ENCODE measurements at places on chromosomes 5 and 9.

GRCh38 chr9:20212806-20213205 is 409.5 kb downstream of the MLLT3 start:
- no peak for DNase-seq

GRCh38 chr5:97067296-97067850 is 75.0 kb downstream of the LIX1 start:
- no peak for DNase-seq

GRCh38 chr5:36880761-36881160 is 4.2 kb downstream of the NIPBL start:
- DNase-seq, result no peak

DNA sequence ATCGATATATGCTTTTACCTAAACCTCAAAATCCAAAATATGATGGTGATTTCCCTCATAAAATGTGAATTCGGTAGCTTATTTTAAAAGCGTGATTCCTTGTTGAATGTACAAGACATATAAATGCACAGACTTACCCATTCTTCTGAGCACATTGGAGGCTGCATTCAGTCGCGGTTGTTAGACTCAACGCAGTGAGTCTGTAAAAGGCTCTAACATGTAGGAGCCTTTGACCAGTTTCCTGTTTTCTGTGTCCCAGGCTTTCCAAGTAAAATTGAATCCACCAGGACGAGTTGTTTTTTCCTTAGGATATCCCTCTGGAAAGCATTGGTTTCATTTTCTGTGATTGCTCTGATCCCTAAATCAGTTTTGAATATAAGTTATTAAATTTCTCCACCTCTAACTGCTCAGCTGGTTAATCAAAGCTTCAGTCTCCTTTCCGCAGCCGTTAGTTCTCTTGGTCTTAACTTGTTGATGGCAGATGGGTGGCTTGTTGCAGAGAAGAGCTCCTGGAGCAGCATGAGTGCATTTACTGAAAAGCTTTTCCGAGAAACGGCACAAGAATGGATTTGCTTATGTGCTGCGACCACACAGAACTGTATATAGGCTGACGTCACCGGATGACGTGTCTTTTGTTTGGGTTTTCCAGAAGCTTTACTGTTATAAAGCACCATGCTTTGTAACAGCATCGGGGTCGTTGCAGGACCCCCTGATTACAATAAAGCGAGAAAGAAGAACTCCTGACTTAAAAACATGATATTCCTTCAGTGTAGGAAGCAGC is at the start of gene LRRTM2:
TSS of gene LRRTM2 (minus strand) at position 565 of the 781 bp plus-strand sequence. CDS start at position 141, 424 bp downstream.
- no peak for DNase-seq

- DNase-seq, result no peak
Measured at GRCh38 chr5:146399481-146399880, 47.7 kb upstream of the TCERG1 start.

- no peak for DNase-seq
Measured at GRCh38 chr5:78508186-78508765, 140.3 kb downstream of the LHFPL2 start.

DNA sequence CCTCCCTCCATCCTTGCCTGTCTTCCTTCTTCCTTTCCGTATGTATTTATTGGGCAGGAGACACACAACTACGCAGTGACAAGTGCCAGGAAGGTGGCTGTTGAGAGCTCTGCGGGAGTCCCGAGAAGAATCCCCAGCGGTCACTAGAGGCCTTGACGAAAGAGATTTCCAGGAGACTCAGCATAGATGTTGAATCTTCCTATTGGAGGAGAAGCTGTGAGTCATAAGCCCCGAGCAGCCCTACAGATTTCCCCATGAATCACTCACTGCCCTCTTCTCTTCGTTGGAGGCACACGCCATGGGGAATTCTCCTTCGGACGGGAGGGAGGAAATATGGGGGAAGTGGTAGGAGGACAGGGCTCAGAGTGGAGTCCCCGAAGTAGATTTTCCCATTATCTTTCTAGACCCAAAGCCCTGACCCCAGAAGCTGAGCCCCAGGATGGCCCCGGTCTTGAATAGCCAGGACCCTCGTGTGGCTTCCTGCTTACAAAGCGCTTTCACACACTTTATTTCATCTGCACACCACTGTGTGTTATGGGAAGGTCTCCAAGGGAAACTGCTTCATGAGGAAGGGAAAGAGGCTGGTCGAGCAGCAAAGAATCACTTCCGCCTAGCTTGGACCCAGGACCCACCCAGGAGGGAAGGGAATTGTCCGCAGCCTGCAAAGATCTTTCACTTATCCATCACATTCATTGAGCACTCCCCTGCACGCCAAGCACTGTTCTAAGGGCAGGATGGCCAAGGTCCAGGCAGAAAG is 12.7 kb downstream of the DUSP1 start:
- DNase-seq, result no peak

DNA sequence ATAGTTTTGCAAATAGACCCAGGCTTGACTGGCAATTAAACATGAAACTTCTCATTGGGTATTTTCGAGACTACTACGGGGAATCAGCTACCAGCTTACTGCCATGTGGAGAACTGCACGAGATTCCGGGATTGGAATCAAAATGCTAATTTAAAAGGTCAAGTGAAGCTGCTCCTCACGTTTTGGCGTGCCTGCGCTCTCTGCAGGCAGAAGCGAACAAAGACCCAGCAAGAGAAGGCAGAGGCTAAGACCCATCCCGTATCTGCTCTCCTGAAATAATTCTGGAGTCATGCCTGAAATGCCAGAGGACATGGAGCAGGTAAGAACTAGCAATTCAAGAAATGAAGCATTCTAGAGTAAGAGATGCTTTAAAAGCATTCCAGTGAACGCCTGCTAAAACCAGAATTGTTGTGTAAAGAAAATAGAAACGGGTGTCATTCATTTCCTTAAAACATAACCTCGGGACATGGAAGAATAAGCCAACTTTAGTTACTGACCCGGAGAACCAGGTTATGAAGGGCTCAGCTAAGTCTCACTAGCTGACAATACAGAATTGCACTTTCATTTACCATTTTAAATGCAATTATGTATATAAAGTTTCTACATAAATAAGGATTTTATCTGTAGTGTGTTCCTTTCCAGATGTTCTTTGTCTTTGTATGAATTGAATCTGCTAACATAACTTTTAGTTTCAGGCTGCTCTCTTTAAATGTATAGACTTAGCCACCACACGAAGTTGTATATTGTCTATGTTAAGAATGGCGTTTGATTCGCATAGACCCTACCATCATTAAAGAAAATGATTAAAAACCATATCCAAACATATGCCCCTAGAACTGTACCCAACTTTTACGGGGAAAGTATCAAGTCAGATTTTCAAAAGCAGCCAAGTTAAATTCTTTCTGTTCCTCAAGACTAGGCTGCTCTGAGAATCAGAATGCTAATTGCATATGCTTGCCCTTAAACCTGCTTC is 2.0 kb upstream of the MAT2B start:
- DNase-seq, result peak; percentile 61

GRCh38 chr5:175657593-175658271 is at the start of gene HRH2:
Gene HRH2 (plus strand): TSS chr5:175658071. CDS start chr5:175683234, 25,163 bp downstream.
- DNase-seq, result peak; percentile 55

DNA sequence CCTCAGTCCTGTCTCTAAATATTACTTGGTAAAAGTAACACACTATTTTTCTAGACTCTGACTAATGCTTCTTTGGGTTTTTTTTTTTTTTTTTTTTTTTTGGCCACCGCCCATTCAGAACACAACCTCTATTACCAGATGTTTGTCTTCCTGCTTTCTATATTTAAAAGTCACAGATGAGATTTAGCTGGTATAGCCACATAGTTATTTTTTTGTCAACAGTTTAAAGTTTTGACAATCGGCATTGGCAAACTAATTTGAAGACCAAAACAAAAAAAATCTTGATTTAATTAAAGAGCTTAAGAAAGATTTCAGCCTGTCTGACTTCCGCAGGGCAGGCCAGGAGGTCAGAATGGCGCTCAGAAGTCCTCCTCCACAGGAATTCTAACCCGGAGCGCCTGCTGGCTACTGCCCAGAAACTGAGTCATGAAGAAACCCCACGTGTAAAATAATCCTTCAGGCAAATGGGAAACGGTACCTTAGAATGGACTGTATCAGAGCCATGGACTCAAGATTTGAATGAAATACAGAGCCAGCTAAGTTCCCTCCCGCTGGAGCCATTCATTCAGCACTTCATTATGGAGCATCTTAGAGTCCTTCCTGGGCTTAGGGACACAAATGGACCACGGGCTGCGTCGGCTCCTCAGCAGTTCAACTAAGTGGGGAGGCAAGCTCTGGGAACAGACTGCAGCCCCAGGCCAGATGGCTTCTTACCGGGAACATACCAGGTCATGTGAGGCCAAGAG is 55.6 kb downstream of the PTPDC1 start:
- no peak for DNase-seq

DNA sequence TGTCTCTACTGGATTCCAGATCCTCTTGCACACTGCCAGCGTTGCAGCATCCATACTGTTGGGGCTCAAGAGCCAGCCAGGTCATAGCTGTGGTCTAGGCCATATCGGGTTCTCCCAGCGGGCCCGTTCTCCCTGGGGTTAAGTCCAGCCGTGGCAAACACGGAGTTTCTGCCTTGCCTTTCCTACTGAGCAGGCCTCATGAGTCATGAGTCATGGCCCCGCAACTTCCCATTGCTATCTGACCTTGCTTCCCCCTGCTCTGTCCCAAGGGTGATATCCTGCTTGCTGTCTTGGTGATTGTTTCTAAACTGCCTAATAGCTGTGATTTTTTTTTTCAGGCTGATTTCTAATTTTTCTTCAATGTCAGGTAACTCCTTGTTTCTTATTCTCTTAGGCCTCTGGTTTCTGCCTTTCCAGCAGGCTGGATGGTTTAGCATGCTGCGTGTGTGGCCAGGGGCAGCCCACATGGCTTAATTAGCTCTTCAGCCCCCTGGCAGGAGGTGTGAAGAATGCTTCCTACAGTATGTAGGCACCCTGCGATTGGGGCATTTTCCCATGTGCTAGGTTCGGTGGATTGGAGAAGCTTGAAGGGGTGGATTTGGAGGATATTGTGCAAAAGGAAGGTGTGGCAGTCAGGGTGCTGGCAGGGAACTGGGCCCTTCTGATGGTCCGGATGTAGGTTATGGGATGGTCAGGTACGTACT is 18.7 kb downstream of the DAPK1 start:
- peak; percentile 13 for DNase-seq

DNA sequence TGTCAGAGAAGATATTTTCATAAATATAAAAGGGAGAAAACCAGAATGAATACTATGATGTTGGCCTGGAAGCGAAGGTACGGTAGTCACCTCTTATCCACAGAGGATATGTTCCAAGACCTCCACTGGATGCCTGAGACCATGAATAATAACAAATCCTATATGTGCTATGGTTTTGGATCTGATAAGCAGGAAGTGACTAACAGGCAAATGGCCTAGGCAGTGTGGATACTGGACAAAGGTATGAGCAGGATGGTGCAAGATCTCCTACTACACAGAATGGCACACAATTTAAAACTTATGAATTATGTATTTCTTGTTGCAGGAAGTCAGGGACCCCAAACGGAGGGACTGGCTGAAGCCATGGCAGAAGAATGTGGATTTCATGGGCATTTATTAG is 48.2 kb downstream of the ADAMTS12 start:
- DNase-seq, result no peak

- no peak for DNase-seq
Measured at GRCh38 chr5:172868924-172869591, 35.0 kb downstream of the ERGIC1 start.

DNA sequence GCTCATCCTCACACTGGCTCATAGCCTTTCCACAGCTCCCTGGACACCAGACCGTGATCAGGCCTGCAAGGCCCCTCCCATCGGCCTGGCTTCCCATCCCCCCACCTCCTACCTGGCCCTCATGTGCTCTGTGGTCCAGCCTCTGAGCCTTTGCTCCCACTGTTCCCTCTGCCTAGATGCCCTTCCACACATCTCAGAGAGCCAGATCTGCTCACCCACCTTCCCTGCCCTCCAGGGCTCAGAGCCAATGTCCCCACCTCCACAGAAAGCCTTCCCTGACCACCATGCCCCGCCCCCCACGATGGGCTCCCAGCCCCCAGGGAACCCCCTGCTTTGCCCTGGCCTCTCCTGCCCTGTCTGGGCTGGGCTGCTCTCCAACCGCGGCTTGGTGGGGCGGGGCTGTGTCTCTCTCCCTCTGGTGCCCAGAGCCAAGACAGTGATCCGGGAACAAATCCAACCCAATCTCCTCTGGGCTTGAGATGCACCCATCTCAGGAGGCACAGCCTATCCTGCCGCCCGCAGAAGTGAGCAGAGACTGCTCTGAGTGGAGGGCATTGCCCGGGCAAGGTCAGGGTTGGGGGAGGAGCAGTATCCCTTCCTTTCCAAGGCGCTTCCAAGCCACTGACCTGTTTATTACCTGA is 1.6 kb downstream of the NINJ1 start:
- no peak for DNase-seq

- no peak for DNase-seq
Measured at GRCh38 chr5:18740301-18740700, 1106.0 kb downstream of the TAF11L14 start.

DNA sequence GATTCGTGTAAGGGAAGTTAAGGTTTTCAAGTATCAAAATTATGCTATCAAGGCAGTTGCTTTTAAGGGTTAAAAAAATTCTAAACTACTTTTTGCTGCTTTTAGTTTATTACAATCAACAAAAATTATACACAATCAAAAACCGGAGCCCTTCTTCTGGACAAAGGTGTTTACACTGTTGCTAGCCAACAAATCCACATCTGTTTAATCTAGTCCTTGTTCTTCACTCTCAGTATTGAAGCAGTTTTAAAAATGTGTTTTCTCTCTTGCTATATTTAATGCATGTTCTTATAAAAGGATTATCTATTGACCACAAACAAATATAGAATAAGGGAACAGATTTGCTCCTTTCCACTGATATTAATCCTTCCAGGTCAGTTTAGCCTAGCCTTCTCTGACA is 2.5 kb downstream of the FEM1C start:
- DNase-seq, result no peak

GRCh38 chr5:141597394-141597793 is 21.4 kb downstream of the DIAPH1 start:
- no peak for DNase-seq

DNA sequence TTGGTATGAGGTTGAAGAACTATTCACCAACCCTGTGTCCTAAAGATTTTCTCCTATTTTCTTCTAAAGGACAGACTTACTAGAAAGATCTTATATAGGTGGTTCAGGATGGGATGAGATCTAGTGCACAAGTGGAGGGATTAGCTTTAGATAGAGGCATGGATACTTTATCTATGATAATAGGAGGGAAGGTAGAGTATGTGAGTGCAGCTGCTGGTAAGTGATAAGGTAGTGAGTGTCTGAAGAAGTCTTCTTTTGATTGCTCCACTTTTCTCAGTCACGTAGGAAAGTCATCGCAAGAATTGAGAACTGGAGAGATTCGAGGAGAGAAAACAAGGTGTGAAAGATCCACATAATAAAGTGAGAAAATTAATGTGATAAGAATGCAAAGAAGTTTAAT is 6.0 kb upstream of the NDUFS4 start:
- no peak for DNase-seq

GRCh38 chr5:36642089-36642488 is 35.7 kb downstream of the SLC1A3 start:
- no peak for DNase-seq

DNA sequence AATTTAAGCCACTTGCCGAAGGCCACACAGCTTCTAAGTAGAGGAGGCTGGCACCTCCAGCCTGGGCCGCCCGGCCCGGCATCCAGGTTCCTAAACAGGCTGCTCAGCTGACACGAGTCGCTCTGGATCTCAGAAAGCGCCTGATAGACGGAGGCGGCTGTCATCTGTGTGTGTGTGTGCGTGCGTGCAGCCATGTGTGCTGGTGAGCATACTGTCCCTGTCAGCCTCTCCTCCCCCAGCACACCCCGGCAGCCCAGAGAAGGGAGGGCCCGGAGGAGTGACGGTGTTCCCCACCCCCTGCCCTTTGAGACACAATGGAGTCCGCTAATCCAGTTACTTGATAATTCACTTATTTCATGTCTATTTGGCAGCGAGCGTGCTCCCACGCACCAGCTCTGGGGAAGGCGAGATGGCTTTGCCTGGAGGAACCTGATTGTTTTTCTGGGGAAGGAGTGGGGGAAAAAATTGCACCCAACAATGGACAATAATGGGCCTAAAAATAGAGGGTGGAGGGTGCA is 20.0 kb downstream of the NTNG2 start:
- DNase-seq, result no peak

All from CD4-positive, alpha-beta T cell treated with Interleukin-17A for 1 hour (primary cell).